ENCODE measurements at places on chromosomes 5 and 9. TPM values are rescaled to one million over a fixed set of nuclear protein-coding genes. Genes with fewer than 3 reads are reported as not detected.

DNA sequence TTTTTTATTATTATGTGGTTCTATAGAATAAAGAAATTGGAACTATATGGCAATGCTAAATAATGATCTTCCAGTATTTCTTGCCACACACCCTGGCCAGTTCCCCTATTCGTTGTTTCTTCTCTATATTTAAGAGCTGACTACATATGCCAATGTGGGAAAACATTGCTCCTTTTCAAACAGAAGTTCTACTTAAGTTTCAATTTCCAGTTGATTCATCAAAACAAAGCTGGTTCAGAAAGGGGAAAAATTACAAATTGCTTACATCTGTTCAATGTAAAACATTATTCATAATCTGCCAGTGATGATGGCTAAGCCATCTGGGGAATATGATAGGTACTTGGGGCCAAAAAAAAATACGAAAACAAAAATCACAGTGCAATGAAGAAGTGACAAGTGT, 76.9 kb downstream of the ST8SIA4 start:
- no peaks in the 10 kb centered on the region for H3K36me3 ChIP-seq
- H3K27me3 ChIP-seq = no peaks in the 10 kb centered on the region
- peaks cover 3% of the 10 kb centered on the region for H3K4me1 ChIP-seq
- no peak for DNase-seq
- no peak overlapping the region for H3K27ac ChIP-seq

- H3K4me3 ChIP-seq = no peak overlapping the region
- H3K27ac ChIP-seq = no peak overlapping the region
- peaks cover 1% of the 10 kb centered on the region for H3K4me1 ChIP-seq
- H3K27me3 ChIP-seq = peaks cover 13% of the 10 kb centered on the region
These were observed 160.0 kb downstream of the PRR16 start for GRCh38 chr5:120624021-120624563.

- peaks cover 4% of the 10 kb centered on the region for H3K36me3 ChIP-seq
- H3K4me3 ChIP-seq = no peak overlapping the region
- no peak overlapping the region for H3K27ac ChIP-seq
- no peaks in the 10 kb centered on the region for H3K27me3 ChIP-seq
- no peak for DNase-seq
These were observed 55.3 kb downstream of the DAP start for GRCh38 chr5:10705747-10706146.

Gene SPOUT1
- 57.9 TPM for total RNA-seq

DNA sequence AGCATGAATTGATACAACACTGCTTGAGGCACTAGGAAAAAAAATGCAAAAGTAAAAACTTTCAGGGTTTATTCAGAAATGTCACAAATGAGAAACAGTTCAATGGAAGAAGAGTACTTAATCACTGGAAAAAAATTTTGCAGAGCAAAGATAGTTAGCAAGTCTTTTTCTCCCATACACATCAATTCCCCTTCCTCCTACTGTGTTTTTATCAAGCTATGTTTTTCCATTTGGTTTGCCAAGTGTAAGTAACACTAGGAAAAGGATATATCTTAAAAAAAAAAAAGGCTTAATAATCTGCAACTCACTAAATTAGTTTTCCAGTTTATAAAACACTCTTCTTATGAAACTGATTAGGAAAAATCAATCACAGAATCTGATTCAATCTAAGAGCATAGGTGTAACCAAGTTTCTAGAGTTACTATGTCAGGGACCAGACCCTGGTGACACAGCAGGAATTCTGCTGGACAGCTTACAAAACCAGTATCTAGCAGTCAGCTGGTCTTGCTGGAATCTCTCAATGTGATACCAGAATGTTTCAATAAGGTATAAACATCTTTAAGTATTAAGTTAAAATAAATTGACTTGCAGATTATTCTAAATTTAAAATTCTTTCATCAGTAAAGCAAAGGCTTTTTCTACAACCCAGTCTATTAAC, 34.7 kb downstream of the RNF145 start:
- H3K4me3 ChIP-seq = no peak overlapping the region
- peaks cover 11% of the 10 kb centered on the region for H3K4me1 ChIP-seq
- H3K27ac ChIP-seq = no peak overlapping the region
- H3K36me3 ChIP-seq = peaks cover 10% of the 10 kb centered on the region
- DNase-seq = no peak

Gene TDRD7
- 14.2 TPM for total RNA-seq

Gene ZCCHC7
- 16.6 TPM for total RNA-seq

Gene ERP44
- 19.7 TPM for total RNA-seq

DNA sequence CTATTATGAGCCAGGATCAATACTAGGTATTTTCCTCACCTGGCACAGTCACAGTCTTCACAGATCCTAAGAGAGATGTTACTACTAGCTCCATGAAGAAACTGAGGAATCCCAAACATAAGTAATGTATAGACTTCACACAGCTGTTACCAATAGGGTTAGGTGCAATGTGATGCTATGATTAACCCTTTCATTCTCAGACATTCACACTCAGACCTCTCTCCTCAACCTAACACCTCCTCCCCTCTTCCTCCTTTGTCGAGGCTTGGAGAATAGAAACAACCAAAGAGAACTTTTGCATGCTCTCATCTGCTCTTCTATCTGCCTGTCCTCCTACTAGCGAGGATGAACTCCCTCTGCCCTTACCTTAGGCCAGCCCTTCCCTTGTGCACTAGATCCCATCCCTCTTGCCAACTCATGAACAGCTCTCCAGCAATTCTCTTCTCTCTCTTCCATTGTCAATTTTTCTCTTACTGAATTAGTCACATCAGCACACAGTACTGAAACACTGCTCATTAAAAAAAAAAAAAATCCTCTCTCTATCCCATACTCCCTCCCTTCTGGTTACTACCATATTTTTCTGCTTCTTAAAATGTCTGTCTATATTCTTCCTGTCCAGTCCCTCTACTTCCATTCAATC, 47.7 kb downstream of the MAPKAP1 start:
- H3K27ac ChIP-seq = no peak overlapping the region
- peaks cover 7% of the 10 kb centered on the region for H3K36me3 ChIP-seq
- H3K27me3 ChIP-seq = no peaks in the 10 kb centered on the region
- H3K4me3 ChIP-seq = no peak overlapping the region

DNA sequence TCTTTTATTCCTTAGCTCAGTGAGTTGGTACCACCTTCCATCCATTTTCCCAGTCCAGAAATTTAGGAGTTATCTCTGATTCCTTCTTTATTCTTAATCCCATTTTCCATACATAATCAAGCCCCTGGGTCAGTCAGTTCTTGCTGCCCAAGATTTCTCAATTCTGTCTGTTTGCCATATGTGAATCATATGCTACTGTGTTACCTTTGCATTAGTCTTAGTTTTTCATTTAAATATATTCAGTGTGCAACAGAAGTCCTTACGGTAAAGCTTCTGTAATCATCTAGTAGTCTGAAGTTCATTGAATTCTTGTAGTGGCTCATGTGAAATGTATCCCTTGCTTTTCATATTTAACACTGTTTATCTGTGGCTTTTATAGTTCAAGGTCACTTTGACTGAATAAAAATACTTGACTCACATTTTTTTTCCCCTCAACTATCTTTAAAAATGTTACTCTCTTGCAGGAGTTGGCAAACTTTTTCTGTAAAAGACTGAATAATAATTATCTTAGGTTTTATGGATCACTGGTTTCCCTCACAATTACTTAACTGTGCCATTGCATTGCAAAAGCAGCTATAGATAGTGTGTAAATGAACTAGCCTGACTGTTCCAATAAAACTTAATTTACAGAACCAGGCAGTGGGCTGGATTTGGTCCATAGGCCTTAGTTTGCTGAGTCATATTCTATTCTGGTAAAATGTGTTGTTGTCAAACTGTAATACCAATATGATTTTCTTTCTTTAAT, 6.9 kb downstream of the KIAA1958 start:
- H3K27me3 ChIP-seq = no peaks in the 10 kb centered on the region
- H3K36me3 ChIP-seq = peaks cover 43% of the 10 kb centered on the region
- no peak overlapping the region for H3K27ac ChIP-seq
- H3K4me3 ChIP-seq = no peak overlapping the region
- H3K4me1 ChIP-seq = peaks cover 39% of the 10 kb centered on the region
- no peak for DNase-seq

- H3K27me3 ChIP-seq = peaks cover 5% of the 10 kb centered on the region
- no peaks in the 10 kb centered on the region for H3K4me1 ChIP-seq
- no peak for DNase-seq
- H3K36me3 ChIP-seq = no peaks in the 10 kb centered on the region
These were observed 103.3 kb upstream of the SLIT3 start for GRCh38 chr5:169404223-169404622.
